Anterior cingulate cortex (tissue), 58 donors: ENCODE measurements at places on chromosomes 1 and 21.

GRCh38 chr1:226648421-226648820 is 90.7 kb downstream of the ITPKB start:
- no peak for DNase-seq

DNA sequence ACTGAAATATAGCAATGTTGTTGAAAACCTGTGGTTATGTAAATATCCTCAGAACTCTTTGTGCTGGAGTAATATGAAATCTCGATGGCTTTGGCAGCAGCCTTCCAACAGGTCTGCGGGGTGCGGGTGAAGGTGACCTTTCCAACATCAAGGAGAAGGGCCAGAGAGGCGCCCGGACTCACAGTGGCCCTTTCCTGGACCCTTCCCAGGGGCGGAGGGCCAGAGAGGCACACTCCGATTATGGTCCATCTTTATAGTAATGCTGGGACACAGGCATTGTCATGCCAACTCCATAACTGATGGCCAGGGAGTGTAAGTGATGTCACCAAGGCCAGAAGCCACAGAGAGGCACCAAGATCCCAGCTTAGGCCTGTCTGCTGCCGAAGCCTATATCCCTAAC is 18.1 kb downstream of the SLC37A1 start:
- DNase-seq: no peak

DNA sequence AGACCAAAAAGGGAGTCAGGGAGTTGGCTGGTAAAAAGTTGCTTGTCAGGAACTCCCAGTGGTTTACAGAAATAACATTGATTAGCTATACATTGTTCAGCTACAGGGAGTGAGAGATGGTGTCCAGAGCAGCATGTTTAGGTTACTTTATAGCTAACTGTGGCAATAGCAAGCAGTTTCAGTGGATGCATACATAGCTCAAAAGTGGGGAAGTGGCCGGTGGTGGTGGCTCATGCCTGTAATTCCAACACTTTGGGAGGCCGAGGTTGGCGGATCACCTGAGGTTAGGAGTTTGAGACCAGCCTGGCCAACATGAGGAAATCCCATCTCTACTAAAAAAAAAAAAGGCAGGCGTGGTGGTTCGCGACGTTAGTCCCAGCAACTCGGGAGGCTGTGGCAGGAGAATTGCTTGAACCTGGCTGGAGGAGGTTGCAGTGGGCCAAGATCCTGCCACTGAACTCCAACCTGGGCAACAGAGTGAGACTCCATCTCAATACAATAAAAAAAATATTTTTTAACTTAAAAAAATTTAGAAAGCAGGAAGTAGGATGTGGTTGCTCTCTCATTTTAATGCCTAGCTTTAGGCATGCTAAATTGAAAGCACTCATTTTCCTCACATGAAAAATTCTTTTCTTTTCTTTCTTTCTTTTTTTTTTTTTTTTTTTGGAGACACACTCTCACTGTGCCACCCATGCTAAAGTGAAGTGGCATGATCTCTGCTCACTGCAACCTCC is 109.7 kb downstream of the PPIAL4G start:
- DNase-seq: no peak

DNA sequence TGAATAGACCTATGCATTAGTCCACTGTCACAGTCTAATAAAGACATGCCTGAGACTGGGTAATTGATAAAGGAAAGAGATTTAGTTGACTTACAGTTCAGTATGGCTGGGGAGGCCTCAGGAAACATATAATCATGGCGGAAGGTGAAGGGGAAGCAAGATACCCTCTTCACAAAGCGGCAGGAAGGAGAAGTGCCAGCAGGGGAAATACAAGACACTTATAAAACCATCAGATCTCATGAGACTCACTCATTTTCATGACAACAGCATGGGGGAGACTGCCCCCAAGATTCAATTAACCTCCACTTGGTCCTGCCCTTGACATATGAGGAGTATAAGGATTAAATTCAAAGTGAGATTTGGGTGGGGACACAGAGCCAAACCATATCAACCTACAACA is 59.4 kb downstream of the CAPN9 start:
- DNase-seq: no peak

- no peak for DNase-seq
These were observed 154.1 kb downstream of the PHTF1 start for GRCh38 chr1:113605146-113605545.
